Activated CD8-positive, alpha-beta T cell treated with anti-CD3 and anti-CD28 coated beads, Interleukin-2, amount 10 ng/mL, durations not matched to agents 7 days and 5 days (primary cell): ENCODE measurements at places on chromosomes 1 and 21.
A peak's percentile ranks its signal among the peaks of the same experiment; 100 is the strongest.

- no peaks in the 10 kb centered on the region for H3K36me3 ChIP-seq
- H3K4me1 ChIP-seq = no peaks in the 10 kb centered on the region
- no peak for DNase-seq
- H3K4me3 ChIP-seq = no peak overlapping the region
Observed at GRCh38 chr1:164707868-164708331, 148.9 kb downstream of the PBX1 start.

GRCh38 chr1:223188618-223189356 is 45.7 kb upstream of the TLR5 start:
- H3K4me1 ChIP-seq = peaks cover 32% of the 10 kb centered on the region
- peaks cover 5% of the 10 kb centered on the region for H3K27me3 ChIP-seq

- H3K27me3 ChIP-seq = no peaks in the 10 kb centered on the region
- H3K4me3 ChIP-seq = no peak overlapping the region
- no peak overlapping the region for H3K27ac ChIP-seq
- H3K4me1 ChIP-seq = peaks cover 2% of the 10 kb centered on the region
Observed at GRCh38 chr1:226350519-226350865, 41.5 kb upstream of the LIN9 start.

GRCh38 chr1:11342621-11343032 is 69.6 kb downstream of the UBIAD1 start:
- H3K4me1 ChIP-seq = peaks cover 8% of the 10 kb centered on the region
- no peak for DNase-seq
- peaks cover 30% of the 10 kb centered on the region for H3K27me3 ChIP-seq

DNA sequence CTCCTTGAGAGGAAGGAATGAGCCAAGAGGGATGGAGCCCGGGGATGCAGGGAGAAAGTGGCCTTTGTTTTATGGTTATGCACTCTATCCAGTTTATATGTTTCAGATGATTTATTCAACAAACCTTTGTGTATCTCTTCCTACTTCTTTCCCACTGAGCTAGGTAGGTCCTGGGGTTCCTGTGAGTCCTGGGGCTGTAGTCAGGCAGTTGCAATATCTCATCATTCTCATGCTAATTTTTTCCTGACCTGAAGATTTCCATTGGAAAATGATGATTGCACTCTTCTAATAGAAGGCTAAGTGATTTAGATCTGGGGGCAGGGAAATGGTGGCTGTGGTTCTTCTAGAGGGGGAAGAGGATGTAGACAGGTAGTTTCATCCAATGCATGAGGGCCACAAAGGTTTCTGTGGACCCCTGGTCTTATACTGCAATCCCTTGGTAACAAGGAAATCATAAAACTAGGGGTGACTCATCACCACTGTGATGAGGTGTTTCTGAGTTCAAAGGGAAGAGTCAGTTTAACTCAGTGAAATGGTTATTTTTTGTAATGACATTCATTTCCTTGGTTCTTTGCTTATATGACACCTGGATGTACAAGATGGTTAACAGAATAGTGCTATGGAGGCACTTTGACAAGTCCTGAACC is 20.2 kb downstream of the B3GALT5 start:
- no peaks in the 10 kb centered on the region for H3K36me3 ChIP-seq
- no peak for DNase-seq
- H3K4me3 ChIP-seq = no peak overlapping the region
- no peaks in the 10 kb centered on the region for H3K27me3 ChIP-seq
- no peaks in the 10 kb centered on the region for H3K4me1 ChIP-seq

- H3K36me3 ChIP-seq = peaks cover 8% of the 10 kb centered on the region
- no peaks in the 10 kb centered on the region for H3K27me3 ChIP-seq
- H3K4me3 ChIP-seq = peak overlapping the region; percentile 45
Observed at GRCh38 chr1:58754683-58755467, 29.0 kb downstream of the JUN start.

DNA sequence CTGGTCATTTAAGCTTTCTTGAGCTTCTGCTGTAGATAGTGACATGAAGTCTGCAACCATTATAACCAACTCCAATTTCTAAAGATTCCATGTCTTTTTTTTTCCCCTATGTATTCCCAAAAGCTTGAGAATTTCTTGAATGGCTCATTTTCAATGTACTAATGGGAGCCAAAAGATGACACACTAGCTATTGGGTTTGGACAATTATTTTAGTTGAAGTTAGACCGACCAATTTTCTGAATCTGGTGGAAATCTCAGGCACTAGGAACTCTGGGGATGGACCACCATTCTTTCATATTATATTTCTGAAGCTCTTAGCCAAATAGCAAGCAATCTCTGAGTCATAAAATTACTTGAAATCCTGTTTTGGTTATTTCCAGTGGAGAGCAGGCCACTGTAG is 617.4 kb upstream of the ADAMTS5 start:
- DNase-seq = no peak
- H3K27me3 ChIP-seq = no peaks in the 10 kb centered on the region
- H3K36me3 ChIP-seq = no peaks in the 10 kb centered on the region
- H3K4me3 ChIP-seq = no peak overlapping the region
- no peaks in the 10 kb centered on the region for H3K4me1 ChIP-seq

GRCh38 chr1:53579221-53580008 is 120.2 kb downstream of the DMRTB1 start:
- no peak for DNase-seq
- H3K4me3 ChIP-seq = no peak overlapping the region
- no peak overlapping the region for H3K27ac ChIP-seq

DNA sequence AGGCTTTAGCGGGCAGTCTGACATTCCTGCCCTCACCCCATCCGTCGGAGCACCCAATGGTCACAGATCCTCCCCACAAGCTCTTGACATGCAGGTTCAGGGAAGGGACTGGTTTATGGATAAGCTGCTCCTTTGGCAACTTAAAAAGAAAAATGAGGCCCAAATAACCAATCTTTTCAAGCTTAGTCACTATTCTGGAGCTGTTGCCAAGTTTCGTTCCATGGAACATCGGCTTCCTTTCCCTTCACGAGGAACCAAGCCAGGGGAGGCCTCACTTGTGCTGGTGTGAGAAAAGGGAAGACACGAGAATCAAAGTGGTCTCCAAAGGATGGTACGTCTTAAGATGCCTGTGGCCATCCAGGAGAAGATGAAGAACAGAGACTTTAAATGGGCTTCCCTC is 46.1 kb upstream of the LPAR3 start:
- no peak overlapping the region for H3K4me3 ChIP-seq
- no peak for DNase-seq
- no peaks in the 10 kb centered on the region for H3K27me3 ChIP-seq
- no peaks in the 10 kb centered on the region for H3K36me3 ChIP-seq
- H3K4me1 ChIP-seq = no peaks in the 10 kb centered on the region
- H3K27ac ChIP-seq = no peak overlapping the region

GRCh38 chr1:18938707-18939070 is 17.8 kb downstream of the IFFO2 start:
- no peak overlapping the region for H3K27ac ChIP-seq
- DNase-seq = no peak
- H3K4me1 ChIP-seq = peaks cover 5% of the 10 kb centered on the region
- H3K4me3 ChIP-seq = no peak overlapping the region
- H3K27me3 ChIP-seq = no peaks in the 10 kb centered on the region
- no peaks in the 10 kb centered on the region for H3K36me3 ChIP-seq

DNA sequence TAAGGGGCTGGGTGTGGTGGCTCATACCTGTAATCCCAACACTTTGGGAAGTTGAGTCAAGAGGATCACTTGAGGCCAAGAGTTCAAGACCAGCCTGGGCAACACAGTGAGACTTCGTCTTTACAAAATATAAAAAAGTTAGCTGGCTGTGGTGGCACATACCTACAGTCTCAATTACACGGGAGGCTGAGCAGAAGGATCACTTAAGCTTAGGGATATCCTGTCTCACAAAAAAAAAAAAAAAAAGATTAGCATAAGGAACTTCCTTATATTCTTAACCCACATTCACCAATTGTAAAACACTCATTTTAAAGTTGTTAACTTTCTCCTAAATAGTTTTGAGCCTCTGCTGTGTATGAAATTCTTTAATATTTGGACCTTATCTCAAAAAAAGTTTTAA is 53.1 kb downstream of the ABCD3 start:
- H3K27me3 ChIP-seq = no peaks in the 10 kb centered on the region
- no peak overlapping the region for H3K27ac ChIP-seq
- no peak overlapping the region for H3K4me3 ChIP-seq
- H3K36me3 ChIP-seq = peaks cover 10% of the 10 kb centered on the region
- H3K4me1 ChIP-seq = no peaks in the 10 kb centered on the region

GRCh38 chr1:201925981-201926645 is 20.2 kb downstream of the LMOD1 start:
- DNase-seq = no peak
- H3K27ac ChIP-seq = no peak overlapping the region
- H3K4me1 ChIP-seq = no peaks in the 10 kb centered on the region
- peaks cover 16% of the 10 kb centered on the region for H3K27me3 ChIP-seq
- H3K4me3 ChIP-seq = no peak overlapping the region

DNA sequence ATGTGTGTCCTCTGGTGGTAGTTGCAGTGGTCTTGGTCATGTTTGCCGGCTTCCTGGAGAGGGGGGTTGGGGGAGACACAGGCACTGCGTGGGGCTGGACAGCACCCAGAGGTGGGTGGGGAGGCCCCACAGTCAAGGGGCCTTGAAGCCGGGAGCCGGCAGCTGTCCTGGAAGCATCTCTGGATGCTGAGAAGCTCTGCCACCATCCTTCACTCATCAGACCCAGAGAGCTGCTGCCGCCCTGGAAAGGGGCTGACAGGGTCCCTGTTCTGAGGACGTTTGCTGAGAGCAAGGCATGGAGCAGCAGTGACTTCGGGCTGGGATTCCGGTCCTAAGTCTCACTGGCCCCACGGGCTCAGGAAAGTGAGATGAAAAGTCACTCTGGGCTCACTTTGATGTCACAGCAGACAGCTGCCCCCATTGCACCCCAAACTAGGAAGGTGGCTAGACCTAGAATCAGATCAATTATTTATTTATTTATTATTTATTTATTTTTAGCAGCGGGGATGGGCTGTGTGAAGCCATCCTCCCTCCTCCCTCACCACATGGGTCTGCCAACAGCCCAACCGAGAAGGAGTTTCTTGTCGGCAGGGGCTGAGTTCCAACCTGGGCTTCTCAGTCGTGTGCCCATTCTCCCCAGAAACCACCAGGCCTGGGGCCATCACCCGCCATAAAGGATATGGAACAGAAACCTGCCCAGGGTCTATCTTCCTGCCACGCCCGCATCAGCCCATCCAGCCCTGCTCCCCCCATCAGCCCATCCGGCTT is 547.4 kb downstream of the PTPRU start:
- no peak overlapping the region for H3K27ac ChIP-seq
- no peak overlapping the region for H3K4me3 ChIP-seq
- H3K27me3 ChIP-seq = peaks cover 9% of the 10 kb centered on the region
- no peaks in the 10 kb centered on the region for H3K4me1 ChIP-seq
- no peak for DNase-seq

DNA sequence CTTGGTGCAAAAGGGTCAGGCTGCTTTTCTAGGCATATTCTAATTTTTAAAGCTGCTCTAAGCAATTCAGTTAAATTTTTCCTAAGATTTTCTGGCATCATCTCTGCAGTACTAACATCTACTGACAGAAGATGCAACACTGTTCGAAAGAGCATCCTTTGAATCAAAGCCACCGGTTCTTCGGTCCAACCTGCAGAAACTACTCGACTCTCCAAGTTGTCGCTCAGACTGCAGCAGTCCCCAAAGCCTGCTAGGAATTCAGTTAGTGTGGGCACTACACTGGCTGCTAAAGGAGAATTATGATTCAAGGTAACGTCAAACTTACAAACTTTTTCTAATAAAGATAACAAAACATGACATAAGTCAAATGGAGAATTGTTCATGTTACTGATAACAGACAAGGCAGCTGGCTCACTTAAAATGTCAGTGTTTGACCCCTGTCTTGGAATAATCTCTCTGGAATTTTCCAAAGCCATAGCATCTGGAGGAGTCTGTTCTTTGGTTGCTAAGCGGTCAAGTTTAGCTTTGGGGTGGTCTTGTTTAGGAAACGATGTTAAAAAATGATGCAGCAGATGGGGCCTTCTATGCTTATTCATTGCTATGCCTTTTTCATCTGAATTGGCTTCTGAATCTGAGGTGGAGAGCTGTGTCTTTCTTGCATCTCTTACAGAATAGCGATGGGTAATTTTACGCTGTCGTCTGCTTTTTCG is 56.9 kb downstream of the LYST start:
- H3K27me3 ChIP-seq = no peaks in the 10 kb centered on the region
- no peaks in the 10 kb centered on the region for H3K4me1 ChIP-seq
- H3K27ac ChIP-seq = no peak overlapping the region
- no peak overlapping the region for H3K4me3 ChIP-seq
- peaks cover 22% of the 10 kb centered on the region for H3K36me3 ChIP-seq

- no peak overlapping the region for H3K4me3 ChIP-seq
- H3K27ac ChIP-seq = no peak overlapping the region
- no peaks in the 10 kb centered on the region for H3K36me3 ChIP-seq
- H3K27me3 ChIP-seq = no peaks in the 10 kb centered on the region
- H3K4me1 ChIP-seq = no peaks in the 10 kb centered on the region
Observed at GRCh38 chr1:34292472-34292871, 115.8 kb downstream of the C1orf94 start.

- no peak for DNase-seq
- no peaks in the 10 kb centered on the region for H3K27me3 ChIP-seq
- no peak overlapping the region for H3K27ac ChIP-seq
- no peaks in the 10 kb centered on the region for H3K36me3 ChIP-seq
Observed at GRCh38 chr1:37146071-37146470, 111.8 kb upstream of the GRIK3 start.

GRCh38 chr1:200365897-200366426 is 43.9 kb downstream of the ZNF281 start:
- no peak overlapping the region for H3K4me3 ChIP-seq
- DNase-seq = no peak

- peak; percentile 44 for DNase-seq
- H3K27me3 ChIP-seq = peaks cover 4% of the 10 kb centered on the region
- no peaks in the 10 kb centered on the region for H3K4me1 ChIP-seq
- H3K27ac ChIP-seq = no peak overlapping the region
Observed at GRCh38 chr1:37410815-37411214, 63.6 kb upstream of the ZC3H12A start.

DNA sequence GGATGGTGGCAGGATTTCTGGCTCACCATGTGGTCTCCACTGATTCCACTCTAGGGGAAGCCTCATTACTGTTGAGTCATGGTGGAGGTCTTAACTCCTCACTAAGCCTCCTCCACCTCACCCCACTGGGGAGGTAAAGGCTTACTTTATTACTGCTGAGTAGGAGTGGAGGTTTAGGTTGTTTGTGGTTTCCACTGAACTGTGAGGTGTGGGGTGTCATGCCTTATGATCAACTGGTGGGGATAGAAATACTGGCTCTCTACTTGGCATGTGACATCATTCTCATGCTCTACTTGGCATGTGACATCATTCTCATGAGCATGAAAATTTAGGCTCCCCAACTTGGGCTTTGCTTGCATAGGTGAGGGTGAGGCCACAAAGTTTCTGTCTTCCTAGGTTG is 35.6 kb downstream of the COL6A1 start:
- no peak overlapping the region for H3K27ac ChIP-seq
- H3K27me3 ChIP-seq = peaks cover 38% of the 10 kb centered on the region
- H3K36me3 ChIP-seq = no peaks in the 10 kb centered on the region

- peaks cover 9% of the 10 kb centered on the region for H3K27me3 ChIP-seq
- peaks cover 3% of the 10 kb centered on the region for H3K36me3 ChIP-seq
- peaks cover 36% of the 10 kb centered on the region for H3K4me1 ChIP-seq
- H3K27ac ChIP-seq = peak overlapping the region; percentile 92
- peak; percentile 88 for DNase-seq
Observed at GRCh38 chr1:93846206-93846991, 32.6 kb downstream of the DNTTIP2 start.

- H3K36me3 ChIP-seq = no peaks in the 10 kb centered on the region
- H3K4me1 ChIP-seq = no peaks in the 10 kb centered on the region
- H3K27me3 ChIP-seq = no peaks in the 10 kb centered on the region
- H3K27ac ChIP-seq = no peak overlapping the region
- H3K4me3 ChIP-seq = no peak overlapping the region
Observed at GRCh38 chr1:219506473-219506899, 106.4 kb downstream of the ZC3H11B start.

- H3K4me3 ChIP-seq = no peak overlapping the region
- H3K27me3 ChIP-seq = no peaks in the 10 kb centered on the region
- H3K36me3 ChIP-seq = peaks cover 13% of the 10 kb centered on the region
- H3K27ac ChIP-seq = no peak overlapping the region
Observed at GRCh38 chr1:168263130-168263529, 17.5 kb upstream of the TBX19 start.
